Left lung (tissue), 14 donors: ENCODE measurements at places on chromosomes 11 and 22. TPM values are rescaled to one million over a fixed set of nuclear protein-coding genes. Genes with fewer than 3 reads are reported as not detected.

DNA sequence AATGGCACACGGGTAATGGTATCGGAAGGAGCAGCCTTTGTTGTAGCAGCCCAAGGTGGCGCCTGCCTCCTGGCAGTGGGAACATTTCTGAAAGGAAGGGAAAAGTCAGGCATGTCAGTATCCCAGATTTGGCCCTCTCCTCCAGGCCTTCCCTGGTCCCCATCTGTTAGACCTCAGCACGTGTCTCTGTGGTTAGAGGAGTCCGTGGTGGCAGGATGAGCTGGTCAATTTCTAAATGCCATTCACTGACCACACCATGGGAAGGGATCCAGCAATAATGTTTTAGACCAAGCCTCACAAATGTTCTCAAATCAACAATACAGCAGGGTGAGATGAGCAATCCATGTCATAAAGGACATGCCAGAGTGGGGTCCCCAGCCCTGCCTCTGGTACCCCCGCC, 49.0 kb upstream of the CYP2D6 start:
- no peak overlapping the region for H3K27ac ChIP-seq
- no peak for DNase-seq
- no peaks in the 10 kb centered on the region for H3K27me3 ChIP-seq
- peaks cover 4% of the 10 kb centered on the region for H3K4me1 ChIP-seq
- no peak overlapping the region for H3K4me3 ChIP-seq

GRCh38 chr11:4665424-4665823, 21.6 kb downstream of the OR51E1 start:
- no peak overlapping the region for H3K4me3 ChIP-seq
- no peaks in the 10 kb centered on the region for H3K36me3 ChIP-seq
- no peak for DNase-seq
- no peaks in the 10 kb centered on the region for H3K4me1 ChIP-seq
- no peak overlapping the region for H3K27ac ChIP-seq
- H3K27me3 ChIP-seq: no peaks in the 10 kb centered on the region

- no peaks in the 10 kb centered on the region for H3K4me1 ChIP-seq
- H3K27me3 ChIP-seq: no peaks in the 10 kb centered on the region
Observed at GRCh38 chr11:23688835-23689234, 808.0 kb upstream of the LUZP2 start.

- no peak for DNase-seq
- H3K4me3 ChIP-seq: no peak overlapping the region
- H3K27ac ChIP-seq: no peak overlapping the region
- no peaks in the 10 kb centered on the region for H3K27me3 ChIP-seq
Observed at GRCh38 chr11:86503131-86503530, 128.4 kb downstream of the CCDC81 start.

GRCh38 chr11:5380740-5381342, 2.8 kb upstream of the OR51M1 start:
- no peak for DNase-seq
- H3K36me3 ChIP-seq: no peaks in the 10 kb centered on the region
- H3K4me1 ChIP-seq: no peaks in the 10 kb centered on the region
- no peak overlapping the region for H3K4me3 ChIP-seq
- H3K27me3 ChIP-seq: no peaks in the 10 kb centered on the region
- no peak overlapping the region for H3K27ac ChIP-seq

GRCh38 chr11:47111318-47111804, 65.3 kb downstream of the ARFGAP2 start:
- no peaks in the 10 kb centered on the region for H3K27me3 ChIP-seq
- DNase-seq: no peak
- H3K4me3 ChIP-seq: no peak overlapping the region
- H3K27ac ChIP-seq: no peak overlapping the region
- no peaks in the 10 kb centered on the region for H3K4me1 ChIP-seq

HBG1 gene
- total RNA-seq: not detected

GRCh38 chr11:113562576-113562975, 87.4 kb upstream of the DRD2 start:
- peaks cover 18% of the 10 kb centered on the region for H3K27me3 ChIP-seq
- H3K4me1 ChIP-seq: no peaks in the 10 kb centered on the region
- no peak for DNase-seq

DNA sequence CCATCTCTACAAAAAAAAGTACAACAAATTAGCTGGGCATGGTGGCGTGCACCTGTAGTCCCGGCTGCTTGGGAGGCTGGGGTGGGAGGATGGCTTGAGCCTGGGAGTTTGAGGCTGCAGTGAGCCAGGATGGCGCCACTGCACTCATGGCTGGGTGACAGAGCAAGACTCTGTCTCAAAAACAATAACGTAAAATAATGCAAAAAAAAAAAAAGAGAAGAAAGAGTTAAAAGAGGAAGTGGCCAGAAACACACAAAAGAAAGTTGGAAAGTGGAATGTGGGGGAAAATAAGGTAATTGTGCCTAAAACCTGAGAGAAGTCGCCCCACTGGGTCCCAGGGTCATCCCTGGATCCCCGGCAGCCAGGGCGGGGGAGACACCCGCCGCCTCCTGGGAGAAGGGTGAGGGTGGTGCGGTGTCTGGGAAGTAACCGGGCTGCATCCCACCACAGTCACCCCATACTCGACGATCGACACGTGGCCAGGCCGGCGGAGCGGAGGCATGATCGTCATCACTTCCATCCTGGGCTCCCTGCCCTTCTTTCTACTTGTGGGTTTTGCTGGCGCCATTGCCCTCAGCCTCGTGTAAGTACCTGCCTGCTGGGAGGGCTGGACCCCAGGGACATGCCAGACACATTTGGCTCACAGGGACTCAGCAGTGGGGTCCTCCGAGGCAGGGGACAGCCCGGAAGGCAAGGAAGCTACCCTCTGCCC, 8.1 kb downstream of the UPK3A start:
- no peaks in the 10 kb centered on the region for H3K36me3 ChIP-seq
- H3K4me1 ChIP-seq: peaks cover 3% of the 10 kb centered on the region

VPS37C gene
- total RNA-seq: 30.8 TPM

DNA sequence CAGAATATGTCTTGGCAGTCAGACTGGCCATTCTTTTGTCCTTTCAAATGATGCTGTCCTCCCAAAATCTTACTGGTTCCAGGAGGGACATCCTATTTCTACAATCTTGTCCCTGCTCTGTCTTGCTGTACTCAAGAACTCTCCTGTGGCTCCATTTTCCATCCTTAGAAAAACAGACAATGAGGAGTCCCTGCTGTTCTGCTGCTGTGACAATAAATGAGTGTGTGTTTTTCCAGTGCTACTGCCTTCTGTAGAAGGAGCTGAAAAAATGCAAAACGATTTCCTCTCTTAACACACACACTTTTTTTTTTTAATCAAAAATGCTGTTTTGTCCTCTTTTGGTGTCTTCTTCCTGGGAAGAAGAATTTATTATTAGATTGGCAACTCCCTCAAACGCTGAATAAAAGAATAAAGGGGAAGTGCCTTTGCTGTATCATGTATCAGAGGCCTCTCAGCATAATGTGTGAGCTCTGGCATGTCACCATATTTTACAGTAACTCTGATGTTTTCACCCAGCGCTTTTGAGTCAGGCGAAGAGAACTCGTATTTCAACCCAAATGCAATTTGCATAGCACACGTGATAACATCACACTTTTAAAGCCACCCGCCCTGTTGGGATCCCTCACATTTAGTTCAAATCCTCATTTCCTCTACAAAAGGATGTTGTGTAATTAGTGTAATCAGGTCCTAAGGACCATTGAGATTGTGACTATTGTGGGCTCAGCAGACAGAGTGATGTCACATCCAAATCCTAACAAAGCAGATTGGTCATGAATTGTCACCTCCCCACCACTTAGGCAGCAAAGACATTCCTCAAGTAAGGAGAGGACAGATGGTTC, 496.0 kb upstream of the LARGE1 start:
- no peaks in the 10 kb centered on the region for H3K4me1 ChIP-seq
- DNase-seq: no peak
- H3K27ac ChIP-seq: no peak overlapping the region
- no peaks in the 10 kb centered on the region for H3K27me3 ChIP-seq
- no peaks in the 10 kb centered on the region for H3K36me3 ChIP-seq

- DNase-seq: no peak
- H3K27me3 ChIP-seq: no peaks in the 10 kb centered on the region
- H3K27ac ChIP-seq: peak overlapping the region; percentile 98
- peaks cover 29% of the 10 kb centered on the region for H3K36me3 ChIP-seq
- no peak overlapping the region for H3K4me3 ChIP-seq
Observed at GRCh38 chr11:64238999-64239398, 1.9 kb upstream of the FKBP2 start.

- peaks cover 21% of the 10 kb centered on the region for H3K4me1 ChIP-seq
- peaks cover 35% of the 10 kb centered on the region for H3K36me3 ChIP-seq
- no peak for DNase-seq
- no peaks in the 10 kb centered on the region for H3K27me3 ChIP-seq
Observed at GRCh38 chr22:50238755-50239154, 6.1 kb downstream of the TUBGCP6 start.

TEX12 gene
- total RNA-seq: not detected

DNA sequence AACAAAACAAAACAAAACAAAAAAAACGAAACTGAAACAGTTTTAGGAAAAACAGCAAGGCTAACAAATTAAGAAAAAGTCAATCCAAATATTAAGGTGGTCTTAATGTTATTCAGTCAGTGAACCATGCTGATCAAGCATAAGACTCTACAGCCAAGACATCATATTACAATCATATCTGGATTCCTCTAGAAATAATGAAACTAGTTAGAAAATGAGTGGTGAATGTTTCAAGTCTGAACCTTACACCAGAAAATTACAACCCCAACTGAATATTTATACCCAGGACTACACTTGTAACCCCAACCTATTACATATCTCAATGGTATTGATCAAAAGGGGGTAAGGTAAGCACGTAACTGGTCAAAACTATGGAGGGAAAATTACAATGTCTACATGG, 48.8 kb downstream of the ACAT1 start:
- no peak overlapping the region for H3K4me3 ChIP-seq
- no peaks in the 10 kb centered on the region for H3K27me3 ChIP-seq
- DNase-seq: no peak
- H3K4me1 ChIP-seq: no peaks in the 10 kb centered on the region
- no peak overlapping the region for H3K27ac ChIP-seq

ARHGAP8 gene
- 23.4 TPM for total RNA-seq

MCHR1 gene
- not detected for total RNA-seq

DNA sequence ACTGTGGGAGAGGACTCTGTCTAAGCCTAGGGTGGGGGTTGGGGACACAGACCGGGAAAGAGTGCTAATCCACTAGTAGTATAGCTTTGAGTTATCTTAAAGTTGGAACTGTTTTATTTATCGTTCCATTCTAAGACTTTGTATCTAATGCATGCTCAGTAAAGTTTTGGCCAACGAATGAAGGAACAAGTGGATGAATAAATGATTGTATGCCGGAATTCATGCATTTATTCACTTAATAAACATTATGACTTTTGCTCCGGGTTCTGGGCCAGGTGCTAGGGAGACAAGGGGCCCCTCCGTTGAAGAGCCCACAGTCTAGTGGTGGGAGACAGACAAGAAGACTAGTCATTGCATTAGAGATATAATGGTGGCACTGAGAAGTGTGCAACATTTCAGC, 645 bp downstream of the RNF121 start:
- peaks cover 7% of the 10 kb centered on the region for H3K36me3 ChIP-seq
- H3K4me1 ChIP-seq: peaks cover 5% of the 10 kb centered on the region
- DNase-seq: no peak
- H3K27me3 ChIP-seq: no peaks in the 10 kb centered on the region
- no peak overlapping the region for H3K27ac ChIP-seq
- peak overlapping the region; percentile 91 for H3K4me3 ChIP-seq

- H3K4me1 ChIP-seq: peaks cover 35% of the 10 kb centered on the region
- peak; percentile 46 for DNase-seq
- peak overlapping the region; percentile 53 for H3K4me3 ChIP-seq
- no peaks in the 10 kb centered on the region for H3K36me3 ChIP-seq
Observed at GRCh38 chr11:35618497-35619115, 346 bp downstream of the FJX1 start.
